NCI-H226 (cell line): ENCODE measurements at places on chromosomes 4 and X.

DNA sequence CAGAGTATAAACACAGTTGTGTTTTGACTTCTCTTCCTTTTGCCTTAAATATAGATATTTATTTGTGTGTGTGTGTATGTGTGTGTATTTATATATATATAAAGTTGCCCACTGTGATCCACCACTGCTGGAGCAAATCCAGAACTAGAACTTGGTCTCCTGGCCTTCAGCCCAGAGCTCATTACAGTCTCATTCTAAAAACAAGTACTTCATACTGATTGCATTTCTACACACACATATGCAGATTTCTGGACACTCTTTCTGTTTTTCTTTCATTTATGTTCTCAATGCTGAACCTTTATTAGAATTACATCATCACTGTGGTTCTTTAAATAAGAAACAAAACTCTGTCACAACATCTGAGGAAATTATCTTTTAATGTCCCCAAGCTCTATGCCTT, 381 bp downstream of the TXK start:
- no peak for DNase-seq

- no peak for DNase-seq
Measured at GRCh38 chr4:120319046-120319767, 252.6 kb upstream of the MAD2L1 start.

DNA sequence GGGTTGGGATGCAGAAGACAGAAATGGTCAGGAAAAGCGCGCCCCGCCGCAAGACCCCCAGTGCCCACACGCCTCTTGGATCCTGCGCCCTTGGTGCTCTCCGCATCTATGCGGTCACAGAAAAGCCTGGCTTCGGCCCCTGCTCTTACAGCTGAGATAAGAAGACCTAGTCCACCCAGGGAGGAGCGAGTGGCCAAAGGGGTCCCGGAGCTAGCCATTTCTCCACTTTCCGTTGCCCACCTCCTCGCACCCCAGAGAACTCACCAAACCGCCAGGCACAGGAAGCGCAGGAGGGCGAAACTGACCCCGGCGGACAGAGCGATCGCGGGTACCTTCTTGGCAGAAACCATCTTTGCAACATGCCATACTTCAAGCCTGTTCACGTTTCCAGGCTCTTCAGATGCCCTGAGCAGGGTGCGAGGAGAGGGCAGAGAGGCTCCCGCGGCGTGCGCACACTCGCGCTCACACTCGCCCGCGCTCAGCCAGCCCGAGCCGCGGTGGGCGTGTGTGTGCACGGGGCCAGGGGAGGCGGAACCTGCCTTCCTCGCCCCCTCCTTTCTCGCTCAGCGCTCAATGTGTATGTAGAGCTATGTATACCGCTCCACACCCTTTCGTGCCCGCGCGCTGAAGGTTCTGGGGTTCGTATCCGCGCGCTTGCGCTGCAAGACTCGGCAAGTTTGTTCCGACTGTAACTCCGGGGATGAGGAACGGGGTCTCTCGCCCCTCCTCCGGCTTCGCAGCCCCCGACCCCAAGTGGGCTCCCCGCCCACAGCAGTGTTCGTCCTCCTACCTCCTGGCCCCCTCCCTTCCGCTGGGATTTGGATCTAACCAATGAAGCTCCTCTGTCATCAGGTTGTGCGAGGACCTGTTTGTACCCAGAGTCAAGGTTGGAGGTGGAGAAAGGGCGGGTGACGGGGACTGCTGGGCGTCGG, at the start of gene GABRA4:
Gene GABRA4 (minus strand): TSS at position 507 of the 932 bp plus-strand sequence. CDS start 157 bp downstream, at position 350.
- no peak for DNase-seq

DNA sequence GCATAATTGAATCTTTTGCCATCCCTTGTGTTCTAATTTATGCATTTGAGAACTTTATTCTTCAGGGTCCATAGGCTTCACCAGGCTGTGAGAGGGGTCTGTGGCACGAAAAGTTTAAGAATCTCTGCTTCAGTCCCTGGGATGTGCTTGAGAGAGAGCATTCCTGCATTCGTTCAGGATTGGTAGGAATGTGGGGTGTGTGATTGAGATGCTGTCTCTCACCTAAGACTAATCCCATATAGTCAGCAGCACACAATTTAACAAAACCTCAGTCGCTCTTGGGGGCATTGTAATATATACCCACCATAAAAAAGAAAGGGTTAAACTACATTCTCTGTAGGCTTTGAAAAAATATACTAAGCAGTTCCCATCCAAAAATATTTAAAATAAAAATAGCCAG, 41.7 kb downstream of the PTTG2 start:
- DNase-seq: no peak

GRCh38 chrX:155086961-155087735, 15.8 kb downstream of the BRCC3 start:
- no peak for DNase-seq

DNA sequence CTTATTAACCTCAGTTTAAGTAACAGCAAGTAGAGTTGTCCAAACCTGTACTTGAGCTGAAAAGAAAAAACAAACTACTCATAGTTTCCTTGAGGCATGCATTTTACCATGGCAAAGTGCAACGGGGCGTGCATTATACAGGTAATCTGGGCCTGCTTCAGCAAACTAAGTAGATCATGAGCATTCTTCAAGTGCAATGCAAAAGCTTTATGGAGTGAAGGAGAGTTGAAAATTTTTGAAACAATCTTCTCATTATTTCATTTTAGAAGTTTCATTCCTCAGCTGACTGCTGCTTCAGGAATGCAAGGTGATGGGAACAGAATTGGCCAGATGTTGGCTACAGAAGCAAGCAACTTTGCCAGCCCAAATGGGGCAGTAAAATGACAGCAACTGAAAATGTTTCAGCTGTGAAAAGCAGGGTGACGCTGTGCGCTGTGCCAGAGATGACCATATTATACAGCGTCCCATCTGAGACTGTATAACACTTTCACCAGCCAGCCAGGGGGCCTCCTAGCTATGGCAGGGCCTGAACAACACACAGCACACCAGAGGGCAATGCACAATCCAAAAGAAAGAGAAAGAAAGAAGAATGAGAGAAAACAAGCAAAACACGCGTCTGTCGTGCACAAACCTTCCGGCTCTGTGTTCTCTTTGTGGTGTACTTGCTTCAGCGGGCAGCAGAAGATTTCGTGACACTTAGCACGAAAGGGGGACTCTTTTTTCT, 145.5 kb upstream of the FGF13 start:
- no peak for DNase-seq

GRCh38 chr4:1460967-1461868, 55.0 kb upstream of the NKX1-1 start:
- no peak for DNase-seq

DNA sequence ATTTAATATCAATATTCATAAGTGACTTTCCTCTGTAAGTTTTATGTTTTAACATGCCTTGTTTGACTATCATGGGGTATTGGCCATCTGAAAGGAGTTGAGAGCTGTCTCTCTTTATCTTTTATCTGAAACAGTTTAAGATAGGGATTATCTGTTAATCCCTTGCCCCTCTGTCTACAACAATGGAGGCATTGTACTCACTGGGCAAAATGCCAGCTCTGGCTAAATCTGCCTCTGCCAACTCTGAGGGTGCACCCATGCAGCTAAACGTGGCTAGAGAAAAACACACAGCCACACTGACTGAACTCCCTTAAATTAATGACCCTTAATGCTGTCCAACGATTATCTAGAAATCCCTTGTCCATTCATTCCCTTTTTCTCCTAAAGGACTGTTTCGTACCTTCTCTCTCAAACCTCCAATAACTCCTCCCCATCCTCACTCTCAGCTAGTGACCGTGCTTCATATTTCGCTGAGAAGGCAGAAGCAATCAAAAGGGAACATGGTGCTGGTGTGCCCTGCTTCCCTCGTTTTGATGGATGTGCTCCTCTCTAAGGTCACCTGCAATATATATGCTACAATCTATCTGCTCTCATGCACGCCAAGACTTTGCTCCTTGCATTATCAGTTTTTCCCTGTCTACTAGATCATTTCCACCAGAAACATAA, 10.3 kb downstream of the PHKA2 start:
- no peak for DNase-seq

DNA sequence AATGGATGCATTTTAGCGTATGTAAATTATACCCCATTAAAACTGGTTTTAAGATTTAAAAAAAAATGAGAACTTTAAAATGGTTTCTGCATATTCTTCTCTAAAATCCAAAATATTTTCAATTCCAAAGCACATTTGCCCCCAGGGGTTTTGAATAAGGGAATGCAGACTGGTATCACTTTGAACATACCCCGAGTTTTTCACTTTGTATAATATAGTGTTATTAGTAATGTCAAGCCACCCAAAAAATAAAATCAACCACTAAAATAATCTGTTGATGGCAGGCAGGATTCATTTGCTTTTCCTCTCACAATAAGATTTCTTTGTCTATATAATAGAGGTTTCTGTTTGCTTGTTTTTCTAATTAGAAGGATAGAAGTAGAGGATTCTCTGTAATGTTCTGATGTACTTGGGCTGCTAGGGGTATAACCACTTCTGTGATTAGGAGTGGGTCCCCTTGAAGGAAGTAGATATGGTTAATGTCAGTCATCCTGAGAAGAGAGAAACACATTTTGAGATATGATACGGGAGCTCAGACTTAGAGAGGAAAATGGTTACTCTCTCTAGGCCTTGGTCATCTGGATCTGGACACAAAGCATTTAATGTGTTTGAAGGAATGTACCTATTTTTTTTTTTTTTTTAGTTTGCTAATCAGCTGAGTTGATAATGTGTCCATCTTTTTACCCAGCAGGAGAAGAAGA, 9.3 kb upstream of the LIN54 start:
- DNase-seq: no peak

- no peak for DNase-seq
Measured at GRCh38 chr4:23887989-23888388, 1.9 kb downstream of the PPARGC1A start.

DNA sequence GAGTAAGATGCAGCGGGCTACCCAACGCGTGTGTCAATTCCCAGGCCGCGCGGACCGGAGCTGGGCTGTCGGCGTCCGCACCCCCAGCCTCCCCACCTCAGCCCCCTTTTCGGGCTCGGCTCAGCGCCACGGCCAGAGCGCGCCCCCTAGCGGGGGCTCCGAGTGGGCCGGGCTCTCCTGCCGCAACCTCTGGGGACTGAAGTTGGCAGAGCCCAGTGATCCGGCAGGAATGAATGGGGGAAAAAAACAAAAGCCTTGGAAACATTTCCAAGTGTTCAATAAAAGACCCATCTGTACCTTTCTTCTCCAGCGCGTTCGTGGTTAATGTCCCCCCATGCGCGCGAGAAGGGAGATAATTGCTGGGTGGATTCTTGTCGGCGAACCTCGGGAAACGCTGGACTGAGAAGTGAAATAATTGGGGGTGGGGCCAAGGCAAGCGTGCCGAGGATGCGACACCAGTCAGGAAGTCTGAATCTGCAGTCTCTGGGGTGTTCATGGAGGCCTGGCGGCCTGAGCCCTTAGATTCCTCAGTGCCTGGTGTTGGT, 5.2 kb upstream of the ARX start:
- DNase-seq: no peak

- DNase-seq: no peak
Measured at GRCh38 chr4:158835226-158836001, 66.6 kb downstream of the FNIP2 start.

DNA sequence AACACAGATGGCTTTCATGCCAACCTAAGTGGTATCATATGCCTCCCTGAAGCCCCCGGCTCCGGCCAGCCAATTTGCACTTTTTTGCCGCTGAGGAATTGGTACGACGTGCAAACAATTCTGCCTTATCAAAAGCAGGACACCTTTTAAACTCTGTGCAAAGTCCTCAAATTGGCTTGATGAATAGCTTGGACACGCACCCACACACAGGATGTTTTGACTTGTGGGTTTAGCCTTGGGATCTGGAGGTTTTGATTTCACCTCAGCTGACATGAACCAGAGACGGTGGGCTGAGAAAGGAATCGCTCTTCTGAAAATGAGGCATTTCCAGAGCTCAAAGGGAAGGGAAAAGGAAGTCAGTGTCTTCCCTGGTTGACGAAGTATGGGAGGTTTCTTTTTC, 110.8 kb upstream of the SHOX start:
- no peak for DNase-seq

GRCh38 chr4:127071443-127071842, 561.3 kb upstream of the INTU start:
- no peak for DNase-seq

DNA sequence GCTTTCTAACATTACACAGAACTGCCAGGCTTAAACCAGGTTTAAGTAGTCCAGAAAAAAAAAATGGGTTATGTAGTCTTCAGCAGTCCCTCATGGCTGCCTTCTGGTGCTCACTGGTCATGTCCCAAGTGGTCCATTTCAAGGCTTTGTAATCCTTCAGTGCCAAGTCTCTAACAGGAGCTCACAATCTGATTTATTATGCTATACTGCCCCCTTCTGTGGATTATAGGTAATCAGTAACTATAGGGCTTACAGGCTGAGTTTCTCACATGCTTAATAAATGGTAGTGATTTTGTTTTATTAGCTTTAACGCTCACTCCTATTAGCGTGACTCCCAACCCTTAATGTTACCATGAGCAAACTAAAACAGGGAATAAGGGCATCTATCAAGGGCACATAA, 92.5 kb upstream of the EDA2R start:
- DNase-seq: peak; percentile 3

DNA sequence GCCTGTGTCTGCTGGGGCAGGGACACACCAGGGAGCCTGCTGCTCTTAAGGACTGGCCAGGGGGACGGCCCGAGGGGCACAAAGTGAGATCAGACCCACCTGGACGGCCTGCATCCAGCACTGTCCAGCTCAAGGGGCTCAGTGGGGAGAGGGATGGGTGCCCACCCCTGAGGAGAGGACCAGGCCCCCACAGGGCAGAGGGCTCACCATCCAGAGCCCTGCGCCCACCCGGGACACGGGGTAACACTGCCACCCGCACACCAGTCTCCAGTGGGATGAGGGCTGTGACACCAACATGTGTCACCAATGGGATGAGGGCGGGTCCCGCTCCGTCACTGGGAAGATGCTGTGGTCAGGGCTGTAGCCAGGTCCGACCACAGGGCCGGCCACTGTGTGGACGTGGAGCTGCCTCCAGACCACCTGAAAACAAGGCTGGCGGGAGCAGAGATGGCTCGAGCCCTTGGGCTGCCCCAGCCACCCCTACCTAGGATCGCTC, 13.2 kb downstream of the DGKQ start:
- no peak for DNase-seq

DNA sequence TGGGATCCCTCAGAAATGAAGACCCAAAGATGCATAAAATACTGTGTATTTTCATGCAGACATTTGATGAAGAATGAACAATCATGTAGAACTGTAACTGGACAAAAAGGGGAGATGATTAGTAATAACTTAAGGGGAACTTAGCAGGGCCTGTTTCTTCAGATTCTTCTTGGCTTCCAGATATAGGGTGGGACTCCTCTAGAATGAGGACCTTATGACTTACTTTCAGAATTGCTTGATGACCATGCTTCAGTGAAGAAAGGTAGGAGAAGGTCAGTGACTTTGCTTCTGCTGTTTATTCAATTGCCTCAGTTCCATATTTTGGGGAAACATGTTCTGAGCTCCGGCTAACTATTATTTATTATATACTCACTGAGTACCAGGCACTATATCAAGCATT, 580.8 kb downstream of the CENPC start:
- DNase-seq: no peak

GRCh38 chrX:9188117-9188516, 154.2 kb upstream of the FAM9B start:
- DNase-seq: no peak

GRCh38 chr4:108204518-108204917, 35.8 kb upstream of the LEF1 start:
- DNase-seq: no peak

- DNase-seq: no peak
Measured at GRCh38 chr4:107392951-107393350, 327.1 kb downstream of the PAPSS1 start.
